ENCODE measurements at places on chromosomes 5 and 9.

DNA sequence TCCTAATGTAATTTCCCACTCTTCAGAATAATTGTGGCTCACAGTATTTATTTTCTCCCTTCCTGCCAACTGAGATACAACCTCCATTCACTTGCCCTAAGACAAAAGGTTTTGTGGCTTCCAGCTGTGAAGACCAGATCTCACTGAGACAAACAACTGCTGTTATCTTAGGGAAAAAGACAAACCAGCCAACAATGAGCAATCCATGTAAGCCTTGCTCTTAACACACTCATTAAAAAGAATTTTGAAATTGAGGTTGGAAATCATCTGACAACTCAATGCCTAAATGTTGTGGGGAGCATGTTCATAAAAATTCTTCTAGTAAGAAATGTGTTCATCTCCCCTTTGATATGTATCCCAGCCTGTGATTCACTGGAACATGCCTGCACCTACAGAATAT, 132.9 kb downstream of the ADAMTSL1 start:
- no peak for DNase-seq

GRCh38 chr5:39283231-39283818, 64.0 kb upstream of the FYB1 start:
- no peak for DNase-seq

DNA sequence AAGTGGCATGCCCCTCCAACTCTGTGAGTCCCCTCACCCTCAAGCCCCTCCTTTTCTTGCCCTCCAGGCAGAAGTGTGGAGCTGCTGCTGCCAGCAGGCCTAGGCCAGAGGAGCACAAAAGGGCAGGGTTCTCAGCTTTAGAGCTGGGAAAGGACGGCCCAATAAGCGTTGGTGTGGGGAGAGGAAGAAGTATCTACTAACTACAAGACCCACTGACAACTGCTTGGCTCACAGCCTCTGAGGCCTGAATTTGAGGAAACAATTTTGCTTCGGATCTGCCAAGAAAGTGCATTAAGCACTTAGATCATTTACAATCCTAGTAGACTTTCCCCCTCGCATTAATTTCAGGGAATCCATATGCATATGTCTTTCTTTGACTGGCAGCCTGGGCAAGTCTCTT, 179.4 kb downstream of the SNX18 start:
- no peak for DNase-seq

DNA sequence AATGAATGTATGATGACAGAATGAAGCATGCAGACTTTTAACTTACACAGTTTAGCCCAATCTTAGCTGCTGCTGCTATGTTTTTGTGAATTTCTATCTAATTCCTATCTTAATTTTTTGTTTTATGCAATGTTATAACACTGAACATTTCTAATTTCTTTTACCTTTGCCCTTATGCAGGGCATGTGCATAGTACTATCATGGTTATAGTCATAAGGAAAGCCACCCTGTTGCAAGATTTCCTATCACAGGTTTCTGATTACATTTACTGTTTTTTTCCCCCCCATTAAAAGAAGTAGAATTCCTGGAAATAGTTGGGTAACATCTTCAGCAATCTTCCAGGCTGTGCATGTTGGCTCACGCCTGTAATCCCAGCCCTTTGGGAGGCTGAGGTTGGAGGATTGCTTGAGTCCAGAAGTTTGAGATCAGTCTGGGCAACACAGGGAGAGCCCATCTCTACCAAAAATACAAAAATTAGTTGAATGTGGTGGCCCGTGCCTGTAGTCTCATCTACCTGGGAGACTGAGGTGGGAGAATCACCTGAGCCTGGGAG, 164.4 kb downstream of the KDM4C start:
- no peak for DNase-seq

DNA sequence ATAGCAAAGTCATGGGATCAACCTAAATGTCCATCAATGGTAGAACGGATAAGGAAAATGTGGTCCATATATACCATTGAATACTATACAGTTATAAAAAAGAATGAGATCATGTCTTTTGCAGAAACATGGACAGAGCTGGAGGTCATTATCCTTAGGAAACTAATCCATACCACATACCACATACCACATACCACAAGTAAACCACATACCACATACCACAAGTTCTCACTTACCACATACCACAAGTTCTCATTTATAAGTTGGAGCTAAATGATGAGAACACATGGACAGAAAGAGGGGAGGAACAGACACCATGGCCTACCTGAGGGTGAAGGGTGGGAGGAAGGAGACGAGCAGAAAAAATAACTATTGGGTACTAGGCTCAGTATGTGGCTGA, 154.6 kb upstream of the GHR start:
- no peak for DNase-seq

- no peak for DNase-seq
Observed at GRCh38 chr9:37719526-37719925, 34.1 kb upstream of the TRMT10B start.

DNA sequence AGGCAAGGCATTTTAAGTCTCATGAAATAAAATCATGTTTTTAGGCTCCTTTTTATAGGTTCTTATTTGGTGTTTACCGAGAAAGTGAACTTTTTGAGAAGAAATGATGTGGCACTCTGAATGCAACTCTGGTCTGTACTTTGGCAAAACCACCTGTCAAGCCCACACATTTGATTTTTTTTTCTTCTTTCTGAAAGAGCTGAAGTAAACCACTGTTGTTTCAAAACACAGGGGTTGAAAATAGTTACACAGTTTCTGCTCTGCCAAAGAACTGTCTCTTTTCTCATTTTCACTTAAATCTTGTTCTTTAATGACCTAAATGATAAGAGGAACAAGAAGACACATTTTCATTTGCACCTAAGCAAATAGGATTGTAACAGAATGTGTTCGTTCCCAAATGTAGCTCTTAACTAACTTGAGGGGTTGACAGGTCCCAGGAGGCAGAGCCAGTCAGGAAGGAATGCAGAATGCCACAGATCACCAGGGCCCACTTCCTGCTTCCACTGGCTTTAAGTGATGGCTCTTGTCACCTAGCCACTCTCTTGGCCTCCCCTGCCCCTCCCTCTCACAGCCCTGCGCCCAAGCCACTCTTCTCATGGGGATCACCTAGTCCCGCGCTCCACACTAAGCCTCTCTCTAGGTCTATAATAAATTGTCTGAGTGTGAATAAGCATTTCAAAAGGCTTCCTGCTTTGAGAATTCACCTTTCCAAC, 47.3 kb downstream of the MED27 start:
- no peak for DNase-seq

GRCh38 chr9:136789523-136789937, 1.6 kb upstream of the TMEM141 start:
- no peak for DNase-seq

- DNase-seq: no peak
Observed at GRCh38 chr5:157925786-157926671, 67.1 kb upstream of the CLINT1 start.

GRCh38 chr5:90056911-90057705, 352.4 kb downstream of the CETN3 start:
- no peak for DNase-seq

DNA sequence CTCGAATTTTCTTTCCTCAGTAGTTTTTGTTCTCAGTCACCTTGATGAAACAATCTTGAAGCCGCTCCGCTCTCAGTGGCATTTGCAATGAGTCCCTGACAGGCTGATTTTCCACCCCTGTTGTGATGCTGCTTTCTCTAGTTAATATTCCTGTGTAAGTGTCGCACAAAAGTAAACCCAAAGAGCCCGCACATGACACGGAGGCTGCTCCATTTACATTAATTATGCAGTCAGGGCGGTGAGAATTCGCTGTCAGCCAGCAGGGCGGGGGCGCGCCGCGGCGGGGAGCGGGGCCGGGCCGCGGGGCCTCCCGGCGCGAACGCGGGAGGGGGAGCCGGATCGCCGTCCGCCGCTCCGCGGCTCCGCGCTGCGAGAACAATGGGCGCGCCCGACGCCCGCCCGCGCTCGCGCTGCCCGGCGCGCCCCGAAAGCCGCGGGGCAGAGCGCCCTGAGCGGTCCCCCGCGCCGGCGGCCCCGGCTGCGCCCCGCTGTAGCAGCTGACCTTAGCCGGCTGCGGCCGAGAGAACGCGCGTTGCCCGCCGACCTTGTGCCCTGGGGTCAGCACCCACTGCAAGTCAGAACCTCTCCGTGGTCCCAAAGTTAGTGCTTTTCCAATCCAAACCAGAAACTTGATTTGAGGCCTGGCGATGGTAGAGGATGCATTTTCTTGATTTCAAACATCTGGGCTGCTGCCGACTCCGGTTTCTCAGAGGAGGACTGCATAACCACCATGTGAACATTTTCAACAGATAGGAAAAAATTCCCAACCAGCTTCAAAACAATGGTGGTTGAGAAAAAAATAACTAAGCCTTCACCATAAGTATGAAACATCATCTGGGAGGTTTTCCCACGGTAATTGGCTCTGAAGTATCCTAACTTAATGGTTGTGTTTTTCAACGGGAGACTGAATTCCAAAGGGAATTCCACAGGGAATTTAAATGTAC, 142.6 kb downstream of the PBX3 start:
- DNase-seq: no peak

GRCh38 chr5:115767424-115767823, 49.0 kb downstream of the CDO1 start:
- DNase-seq: no peak

- DNase-seq: no peak
Observed at GRCh38 chr9:70802206-70802605, 319.2 kb downstream of the TRPM3 start.

DNA sequence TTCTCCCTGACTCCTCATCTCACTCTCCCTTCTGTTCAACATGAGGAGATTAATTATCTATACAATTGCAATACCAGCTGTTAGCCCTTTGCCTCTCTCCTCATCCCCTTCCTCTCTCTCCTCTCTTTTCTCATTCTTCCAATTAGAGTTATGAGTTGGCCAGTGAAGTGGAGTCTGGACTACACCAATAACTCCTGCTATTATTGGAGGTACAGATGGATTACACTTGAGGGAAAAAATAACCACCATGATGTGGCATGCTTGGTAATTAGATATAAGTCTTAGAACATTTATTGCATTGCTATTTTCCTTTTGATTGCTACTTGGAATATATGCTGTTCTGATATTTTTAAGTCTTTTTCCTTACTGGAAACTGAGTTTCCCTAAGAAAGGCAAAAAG, 159.2 kb downstream of the FRMD3 start:
- DNase-seq: no peak

DNA sequence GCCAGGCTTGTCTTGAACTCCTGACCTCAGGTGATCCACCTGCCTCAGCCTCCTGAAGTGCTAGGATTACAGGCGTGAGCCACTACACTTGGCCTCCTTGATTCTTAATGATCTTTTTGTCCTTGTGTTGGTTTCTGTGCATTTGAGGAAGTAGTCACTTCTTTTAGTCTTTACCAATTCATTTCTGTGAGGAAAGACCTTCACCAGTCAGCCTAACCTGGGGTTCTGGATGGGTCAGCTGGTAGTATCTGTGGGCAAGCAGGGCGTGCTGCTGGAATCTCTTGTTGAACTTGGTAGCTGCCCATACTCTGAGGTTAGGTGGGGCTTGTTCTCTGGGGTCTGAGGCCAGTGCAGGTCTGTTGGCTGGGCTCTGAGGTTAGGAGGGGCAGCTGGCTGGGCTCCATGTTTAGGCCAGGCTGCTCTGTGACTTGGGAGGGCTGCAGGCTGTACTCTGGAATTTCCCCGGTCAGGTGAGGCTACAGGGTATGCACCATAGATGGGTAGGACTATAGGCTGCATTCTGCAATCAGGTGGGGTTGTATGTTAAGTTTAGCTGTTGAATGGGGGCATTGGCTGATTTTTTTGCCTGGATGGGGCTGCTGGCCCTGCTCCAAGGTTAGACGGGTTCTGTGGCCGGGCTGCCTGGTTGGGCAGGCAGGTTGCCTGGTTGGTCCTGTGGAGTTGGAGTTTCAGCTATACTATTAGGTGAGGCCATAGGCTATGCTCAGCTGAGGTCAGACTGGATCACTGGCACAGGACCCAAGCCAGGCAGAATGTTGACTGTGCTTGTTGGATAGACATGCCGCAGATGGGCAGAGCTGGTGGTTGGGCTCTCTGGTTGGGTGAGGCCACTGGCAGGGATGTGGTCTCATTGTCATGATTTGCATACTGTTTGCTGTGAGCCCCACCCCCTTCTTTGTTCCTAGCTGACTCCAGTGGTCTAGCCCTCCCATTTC, 19.2 kb downstream of the UBAP1 start:
- no peak for DNase-seq

- no peak for DNase-seq
Observed at GRCh38 chr9:93911136-93911745, 43.9 kb downstream of the BARX1 start.

DNA sequence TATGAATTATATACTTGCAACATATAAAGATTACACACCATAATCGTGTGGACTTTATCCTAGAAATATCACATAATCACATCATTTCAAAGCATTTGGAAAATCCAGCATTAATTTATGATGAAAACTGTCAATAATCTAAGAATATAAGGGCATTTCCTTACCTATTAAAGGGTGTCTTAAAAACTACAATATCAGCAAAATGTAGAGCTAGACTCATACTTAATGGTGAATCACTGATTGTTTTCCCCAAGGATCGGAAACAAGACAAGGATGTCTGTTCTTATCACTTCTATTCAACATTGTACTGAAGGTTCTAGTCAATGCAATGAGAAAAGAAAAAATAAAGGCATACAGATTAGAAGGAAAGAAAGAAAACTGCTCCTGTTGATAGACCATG, 8.0 kb upstream of the SREK1 start:
- no peak for DNase-seq

DNA sequence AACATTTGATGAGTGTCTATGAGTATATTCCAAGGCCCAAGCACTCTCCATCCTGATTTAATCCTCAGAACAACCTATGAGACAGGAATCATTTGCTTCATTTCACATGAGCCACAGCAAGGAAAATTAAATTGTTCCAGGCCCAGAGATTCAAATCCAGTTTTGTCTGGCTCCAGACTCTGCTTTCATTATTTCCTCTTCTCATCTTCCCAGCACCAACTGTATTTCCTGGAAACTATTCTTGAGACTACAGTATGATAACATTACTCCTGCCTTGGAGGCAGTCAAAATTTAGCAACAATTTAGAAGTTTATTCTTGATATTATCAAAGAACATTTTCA, 194.5 kb downstream of the ZNF608 start:
- no peak for DNase-seq

DNA sequence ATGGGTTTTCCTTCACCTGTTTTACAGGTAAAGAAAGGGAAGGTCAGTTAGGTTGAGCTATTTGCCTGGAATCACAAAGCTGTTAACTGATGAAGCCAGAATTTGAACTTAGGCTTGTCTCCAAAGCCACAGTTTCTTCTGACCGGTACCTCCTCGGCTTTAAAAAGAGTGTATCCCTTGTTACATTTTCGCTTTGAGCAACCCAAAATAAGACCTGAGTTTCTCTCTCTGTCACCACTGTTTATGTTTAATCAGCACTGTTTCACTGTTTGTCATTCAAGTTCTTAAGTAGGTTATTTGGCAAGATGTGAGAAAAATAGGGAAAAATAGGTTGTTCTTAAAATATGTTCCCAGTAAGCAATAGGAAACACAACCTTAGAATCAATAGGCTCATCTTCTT, 84.6 kb downstream of the VCAN start:
- no peak for DNase-seq

DNA sequence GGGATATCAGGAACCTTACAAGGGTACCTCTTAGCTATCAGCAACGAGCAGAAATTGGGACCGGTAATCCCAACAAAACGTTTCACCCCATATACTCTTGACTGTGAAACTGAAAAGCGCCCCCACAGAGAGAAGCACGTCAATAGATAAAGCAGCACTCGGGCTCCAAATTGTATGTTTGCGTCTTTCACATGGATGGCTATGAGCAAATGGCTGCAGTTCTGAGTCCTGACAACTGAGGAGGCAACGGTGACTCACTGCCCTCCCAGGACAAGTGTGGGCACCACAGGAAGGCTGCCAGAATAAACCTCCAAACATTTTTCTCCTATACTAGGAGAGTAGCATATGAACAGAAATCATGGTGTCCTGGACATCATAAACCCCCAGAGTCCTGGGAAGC, 36.6 kb downstream of the SEMA4D start:
- no peak for DNase-seq
